ENCODE measurements at places on chromosomes 7 and 10.
A peak's percentile ranks its signal among the peaks of the same experiment; 100 is the strongest.

DNA sequence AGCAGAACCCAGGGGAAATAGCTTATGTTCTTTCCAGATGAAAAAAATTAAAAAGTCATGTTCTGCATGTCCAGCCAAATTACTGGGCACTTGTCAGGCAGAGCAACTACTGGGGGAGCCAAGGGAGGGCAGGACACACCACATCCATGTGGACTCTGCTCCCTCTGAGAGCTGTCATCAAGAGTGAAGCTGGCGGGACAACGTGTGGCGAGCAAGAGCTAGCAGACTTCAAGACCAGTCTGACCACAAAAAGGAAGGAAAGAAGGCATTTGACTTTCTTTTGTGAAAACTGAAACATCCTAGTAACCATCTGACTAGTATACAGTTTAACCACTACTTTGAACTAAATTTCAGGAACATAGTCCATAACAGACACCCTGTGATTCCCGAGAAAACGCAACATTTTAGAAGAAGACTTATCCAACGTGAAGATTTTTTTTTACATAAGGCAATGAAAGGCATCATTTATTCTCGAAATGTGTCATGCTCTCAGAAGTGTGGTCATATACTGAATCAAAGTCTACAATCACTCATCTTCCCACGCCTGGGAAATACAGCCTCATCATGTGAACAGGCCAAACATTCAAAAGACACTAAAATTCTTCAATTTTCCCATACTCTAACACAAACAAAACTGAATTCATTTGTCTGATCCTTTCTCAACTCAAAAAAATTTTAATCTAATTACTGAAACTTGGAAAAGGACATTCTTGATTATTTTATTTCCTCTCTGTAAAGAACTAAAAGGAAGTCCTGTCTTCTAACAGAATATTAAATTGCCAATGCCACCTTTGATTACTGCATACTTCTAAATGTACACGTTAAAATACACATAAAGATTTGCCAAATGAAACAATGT lies 15.5 kb downstream of the CYTH3 start:
- DNase-seq = no peak

DNA sequence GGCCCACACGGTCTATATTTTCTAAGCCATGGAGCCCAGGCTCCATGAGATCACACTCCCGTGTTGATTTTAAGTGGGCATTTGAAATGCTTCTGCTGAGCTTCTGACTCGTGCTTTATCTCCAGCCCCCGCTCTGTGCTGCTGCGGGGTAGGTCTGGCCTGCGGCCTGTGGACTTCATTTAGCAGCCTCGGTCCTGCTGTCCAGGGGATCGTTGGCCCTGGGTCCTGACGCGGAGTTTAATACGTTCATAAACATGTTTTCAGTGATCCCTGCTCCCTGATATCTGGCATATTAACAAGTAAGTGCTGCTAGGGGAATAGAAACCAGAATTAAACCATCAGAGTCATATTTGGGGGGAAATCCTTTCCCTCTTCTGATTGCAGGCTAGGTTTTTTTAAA lies 540.3 kb upstream of the MGMT start:
- DNase-seq = no peak

- no peak for DNase-seq
Observed at GRCh38 chr10:122258136-122259074, 12.7 kb upstream of the BTBD16 start.

DNA sequence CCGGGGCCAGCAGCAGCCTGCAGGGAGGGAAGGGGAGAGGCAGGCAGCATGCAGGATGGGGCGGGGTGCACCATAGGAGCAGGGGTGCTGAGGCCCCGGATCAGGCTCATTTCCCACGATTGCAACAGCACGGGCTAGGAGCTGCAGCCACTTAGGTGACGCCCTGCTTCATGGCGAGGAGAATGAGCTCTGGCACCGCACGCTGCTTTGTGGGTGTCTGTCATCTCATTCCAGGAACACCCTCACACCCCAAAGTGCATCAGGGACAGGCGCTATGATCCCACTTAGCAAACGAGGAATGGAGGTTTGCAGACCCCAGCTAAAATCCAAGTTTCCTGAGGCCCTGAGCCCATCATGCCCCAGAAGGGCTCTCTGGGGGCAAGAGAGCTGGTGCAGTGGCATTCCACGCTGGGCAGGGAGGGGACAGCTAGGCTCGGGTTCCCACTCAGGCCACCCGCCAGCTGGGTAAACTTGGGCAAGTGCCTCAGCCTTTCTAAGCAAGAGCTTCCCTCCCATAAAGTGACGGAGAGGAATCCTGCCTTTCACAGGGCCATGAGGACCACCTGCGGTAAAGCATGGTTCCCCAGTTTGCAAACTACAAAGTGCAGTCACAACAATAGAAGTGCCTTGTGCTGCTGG lies 9.3 kb downstream of the KCNH2 start:
- DNase-seq = no peak

DNA sequence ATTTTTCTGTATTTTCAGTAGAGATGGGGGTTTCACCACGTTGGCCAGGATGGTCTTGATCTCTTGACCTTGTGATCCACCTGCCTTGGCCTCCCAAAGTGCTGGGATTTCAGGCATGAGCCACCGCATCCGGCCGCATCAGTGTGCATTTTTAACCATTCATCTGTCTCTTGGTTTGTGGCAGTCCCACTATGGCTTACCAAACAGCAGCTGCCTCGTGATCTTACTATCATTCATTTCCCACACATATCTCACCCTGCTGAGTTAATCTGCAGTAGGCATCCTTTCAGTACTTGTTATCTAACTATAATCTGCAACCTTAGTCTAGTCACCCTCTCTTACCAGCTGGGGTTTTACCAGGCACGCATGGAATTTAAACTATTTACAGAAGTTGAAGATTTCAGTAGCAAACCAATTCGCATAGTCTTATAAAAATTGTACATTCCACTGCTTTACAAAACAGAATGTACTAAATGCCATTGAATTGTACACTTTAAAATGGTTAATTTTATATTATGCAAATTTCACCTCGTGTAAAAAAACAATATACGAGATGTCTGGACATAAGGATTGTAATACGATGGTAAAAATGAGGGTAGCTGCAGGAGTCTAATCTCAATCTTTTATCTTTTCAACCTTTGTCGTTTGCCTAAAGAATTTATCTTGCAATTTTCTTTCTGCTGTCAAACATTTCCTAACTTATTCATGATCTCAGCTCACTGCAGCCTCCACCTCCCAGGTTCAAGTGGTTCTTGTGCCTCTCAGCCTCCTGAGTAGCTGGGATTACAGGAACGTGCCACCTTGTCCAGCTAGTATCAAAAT lies 4.6 kb upstream of the TBC1D12 start:
- DNase-seq = peak; percentile 79
